Activated CD8-positive, alpha-beta memory T cell treated with anti-CD3 and anti-CD28 coated beads, Interleukin-2, amount 50 U/mL, for 4 hours (primary cell): ENCODE measurements at places on chromosomes 7 and 10.

GRCh38 chr7:74403521-74404387 lies 50.0 kb upstream of the GTF2IRD1 start:
- DNase-seq, result no peak

- no peak for DNase-seq
These were observed 128.7 kb downstream of the COBL start for GRCh38 chr7:51187941-51188340.

DNA sequence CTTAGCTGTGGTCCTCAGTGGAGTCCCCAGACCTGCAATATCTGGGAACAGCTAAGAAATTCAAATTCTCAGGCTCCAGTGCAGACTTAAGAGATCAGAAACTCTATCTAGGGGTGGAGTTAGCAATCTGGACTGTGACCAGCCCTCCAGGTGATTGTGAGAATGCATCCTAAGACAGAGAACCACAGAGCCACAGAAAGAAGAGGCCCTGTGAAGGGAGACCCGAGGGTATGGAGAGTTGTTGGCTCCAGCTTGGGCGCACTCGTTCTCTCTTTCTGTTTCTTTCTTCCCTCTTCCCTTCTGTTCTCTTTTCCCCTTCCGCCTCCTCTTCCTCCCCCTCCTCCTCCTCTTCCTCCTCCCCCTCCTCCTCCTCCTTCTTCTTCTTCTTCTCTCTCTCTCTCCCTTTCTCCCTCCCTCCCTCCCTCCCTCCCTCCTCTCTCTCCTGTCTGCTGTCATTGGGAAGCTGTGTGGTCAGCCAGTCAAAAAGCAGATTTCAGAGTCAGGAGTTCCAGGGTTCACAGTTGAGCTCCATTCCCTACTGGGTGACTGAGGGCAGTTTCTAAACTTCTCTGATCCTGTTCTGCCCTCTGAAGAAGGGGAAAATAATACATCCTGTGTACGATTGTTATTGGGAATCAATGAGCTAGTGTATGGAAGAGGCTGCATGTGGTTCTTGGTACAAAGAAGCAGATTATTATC lies 62.1 kb upstream of the STEAP1B start:
- no peak for DNase-seq

GRCh38 chr10:85315657-85316056 lies 987.3 kb downstream of the CCSER2 start:
- DNase-seq, result no peak

- DNase-seq, result no peak
These were observed 44.7 kb upstream of the TRUB1 start for GRCh38 chr10:114893251-114893650.

DNA sequence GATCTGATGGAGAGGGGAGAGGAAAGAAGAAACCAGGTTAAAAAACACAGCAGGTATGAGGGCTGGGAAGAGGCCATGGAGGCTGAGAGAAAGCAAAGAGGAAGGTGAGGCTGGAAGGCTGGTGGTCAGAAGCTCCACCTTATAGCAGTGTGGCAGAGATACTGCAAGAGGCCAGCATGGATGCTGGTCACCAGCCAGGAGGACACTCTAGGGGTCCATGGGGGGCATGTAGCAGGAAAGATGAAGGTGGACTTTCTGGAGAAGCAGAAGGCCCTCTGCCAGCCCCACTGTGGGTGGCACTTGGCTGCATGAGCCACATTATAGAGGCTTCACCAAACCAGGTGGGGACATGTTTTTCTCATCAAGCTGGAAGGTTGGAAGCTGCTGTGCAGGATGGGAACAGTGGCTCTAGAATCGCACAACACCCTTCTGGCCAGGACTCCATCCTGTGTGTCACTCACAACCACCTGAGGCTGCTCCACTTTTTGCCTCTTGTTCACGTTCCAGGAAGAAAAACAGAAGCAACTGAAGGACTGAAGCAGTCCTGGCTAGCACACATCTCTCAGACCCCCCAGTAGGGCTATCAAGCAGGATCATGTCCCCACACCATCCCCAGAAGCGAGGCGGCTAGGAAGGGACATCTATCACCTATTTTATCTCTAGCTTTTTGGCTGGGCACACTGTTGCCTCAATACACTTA lies 587.5 kb upstream of the MGMT start:
- DNase-seq, result no peak

DNA sequence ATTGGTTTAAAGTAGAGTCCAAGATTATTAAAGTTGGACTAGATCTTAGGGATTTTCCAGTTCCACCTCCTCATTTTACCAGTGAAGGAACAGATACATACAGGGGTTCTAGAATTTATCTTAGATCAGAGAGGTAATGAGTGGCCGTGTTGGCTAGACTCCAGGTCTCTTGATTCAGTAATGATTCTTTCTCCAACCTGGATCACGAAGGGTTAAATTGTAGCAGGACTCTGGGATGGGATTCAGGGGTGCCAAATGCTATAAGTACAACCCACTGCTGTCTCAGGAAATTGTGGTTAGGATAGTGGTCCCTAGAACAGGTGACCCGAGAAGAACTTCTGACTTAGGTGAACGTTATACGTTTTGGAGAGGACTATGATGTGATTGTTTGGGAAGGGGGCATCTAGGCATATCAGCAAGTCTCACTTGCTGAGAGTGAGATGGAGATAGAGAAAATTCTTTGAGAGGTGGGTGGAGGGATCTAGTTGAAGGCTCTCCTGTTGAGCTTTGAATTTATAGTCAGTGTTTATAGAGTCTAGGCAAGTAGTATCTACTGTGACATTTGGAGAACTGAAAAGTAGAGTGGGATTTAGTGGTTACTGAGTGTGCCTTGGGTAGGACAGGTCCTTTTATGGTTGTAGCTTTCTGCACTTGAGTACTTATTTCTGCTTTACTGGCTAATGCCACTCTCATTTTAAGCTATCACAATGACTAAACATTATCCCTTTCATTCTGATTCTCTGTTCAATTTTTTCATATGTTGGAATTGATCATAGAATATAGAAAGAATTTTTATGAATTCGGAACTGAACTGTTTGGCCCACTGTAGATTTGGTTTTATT lies 58.3 kb downstream of the ST7 start:
- DNase-seq, result no peak

GRCh38 chr10:98039690-98040381 lies 9.4 kb upstream of the CRTAC1 start:
- DNase-seq, result no peak

DNA sequence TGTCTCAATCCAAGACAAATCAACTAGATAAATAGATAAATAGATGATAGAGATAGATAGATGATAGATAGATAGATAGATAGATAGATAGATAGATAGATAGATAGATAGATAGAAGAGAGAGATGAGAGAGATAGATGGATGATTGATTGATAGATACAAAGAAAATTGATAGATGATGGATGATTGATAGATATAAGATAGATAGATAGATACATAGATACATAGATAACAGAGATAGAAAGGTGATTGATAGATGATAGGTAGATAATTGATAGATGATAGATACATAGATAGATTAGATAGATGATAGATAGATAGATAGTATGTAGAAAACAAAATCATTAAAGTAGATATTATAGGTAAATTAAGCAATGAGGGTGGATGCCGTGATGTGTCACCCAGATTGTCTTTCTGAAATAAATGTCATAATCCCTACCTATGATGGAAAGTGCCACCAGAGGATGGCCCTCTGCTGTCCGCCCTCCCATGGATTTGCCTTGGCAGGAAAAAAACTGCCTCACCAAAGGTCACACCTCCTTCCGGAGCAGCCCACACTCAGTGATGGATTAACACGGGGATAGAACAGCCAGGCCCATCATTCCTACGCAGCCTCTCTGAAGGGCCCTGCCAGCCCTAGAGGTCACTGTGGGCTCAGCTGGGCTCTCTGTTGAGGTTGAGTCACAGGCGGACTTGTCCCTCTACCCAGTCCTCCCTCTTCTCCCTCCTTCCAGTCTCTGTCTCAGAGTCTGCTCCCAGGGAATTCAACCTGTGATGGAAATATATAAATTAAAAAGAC lies 50.8 kb downstream of the KCNH2 start:
- DNase-seq, result no peak

- DNase-seq, result no peak
These were observed 115.3 kb downstream of the SGMS1 start for GRCh38 chr10:50508315-50509051.

- DNase-seq, result no peak
These were observed 33.4 kb downstream of the RHOBTB1 start for GRCh38 chr10:60910543-60910942.

DNA sequence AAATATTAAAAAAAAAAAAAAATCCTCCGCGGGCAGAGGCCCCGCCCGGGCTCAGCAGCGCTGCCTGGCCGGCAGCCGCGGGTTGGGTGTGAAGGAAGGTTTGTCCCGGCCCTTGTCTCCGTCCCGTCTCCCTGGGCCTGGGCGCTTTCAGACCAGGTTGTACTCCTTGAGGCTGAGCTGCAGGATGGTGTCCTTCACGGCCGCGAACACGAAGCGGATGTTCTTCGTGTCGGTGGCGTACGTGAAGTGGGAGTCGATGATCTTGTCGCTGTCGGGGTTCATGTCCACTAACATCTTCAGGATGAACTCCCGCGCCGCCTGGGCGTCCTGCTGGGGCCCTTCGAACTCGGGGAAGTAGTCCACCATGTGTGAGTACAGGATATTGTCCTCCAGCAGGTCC lies 123.7 kb upstream of the KCTD7 start:
- DNase-seq, result no peak

DNA sequence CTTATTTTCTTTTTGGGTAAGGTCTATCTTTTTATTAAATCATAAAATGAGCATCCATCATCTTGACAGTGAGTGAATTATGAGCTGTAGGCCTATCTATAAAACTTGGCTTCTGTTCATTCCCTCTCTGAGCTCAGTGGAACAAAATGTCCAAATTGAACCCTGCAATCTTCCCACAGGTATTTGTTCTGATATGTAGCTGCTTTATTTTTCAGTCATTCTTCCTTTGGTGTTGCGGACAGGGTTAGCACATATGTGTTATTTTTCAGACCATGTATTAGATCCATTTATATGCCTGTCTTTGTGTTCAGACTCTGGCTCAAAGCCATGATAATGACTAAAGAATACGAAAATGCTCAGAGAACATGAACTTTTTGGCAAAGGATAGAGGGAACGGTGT lies 201.6 kb upstream of the KIAA1217 start:
- DNase-seq, result no peak

GRCh38 chr7:83751217-83751616 lies 102.3 kb upstream of the SEMA3E start:
- DNase-seq, result no peak

DNA sequence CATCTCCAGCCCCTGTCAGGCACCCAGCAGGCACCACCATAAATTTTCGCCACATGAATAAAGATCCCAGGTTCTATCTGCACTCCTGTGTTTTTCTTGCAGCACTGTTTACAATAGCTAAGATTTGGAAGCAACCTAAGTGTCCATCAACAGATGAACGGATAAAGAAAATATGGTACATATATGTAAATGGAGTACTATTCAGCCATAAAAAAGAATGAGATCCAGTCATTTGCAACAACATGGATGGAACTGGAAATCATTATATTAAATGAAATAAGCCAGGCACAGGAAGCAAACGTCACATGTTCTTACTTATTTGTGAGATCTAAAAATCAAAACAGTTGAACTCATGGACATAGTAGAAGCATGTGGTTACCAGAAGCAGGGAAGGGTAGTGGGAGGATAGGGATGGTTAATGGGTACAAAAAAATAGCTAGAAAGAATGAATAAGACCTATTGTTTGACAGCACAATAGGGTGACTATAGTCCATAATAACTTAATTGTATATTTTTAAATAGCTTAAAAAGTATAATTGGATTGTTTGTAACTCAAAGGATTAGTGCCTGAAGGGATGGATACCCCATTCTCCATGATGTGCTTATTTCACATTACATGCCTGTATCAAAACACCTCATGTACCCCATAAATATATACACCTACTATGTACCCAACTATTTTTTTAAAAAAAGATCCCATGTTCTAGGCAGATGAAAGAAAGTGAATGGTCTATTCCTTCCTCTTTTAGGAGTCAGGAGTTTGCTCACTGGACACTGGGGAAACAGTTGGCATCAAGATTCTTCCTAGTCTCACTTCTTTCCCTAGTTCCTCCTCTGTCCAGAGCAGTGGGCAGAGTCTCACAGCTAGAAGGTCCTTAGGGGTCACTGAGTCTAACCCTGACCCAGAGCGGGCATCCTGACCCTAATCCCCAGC lies 1.0 kb upstream of the NPFFR1 start:
- no peak for DNase-seq

DNA sequence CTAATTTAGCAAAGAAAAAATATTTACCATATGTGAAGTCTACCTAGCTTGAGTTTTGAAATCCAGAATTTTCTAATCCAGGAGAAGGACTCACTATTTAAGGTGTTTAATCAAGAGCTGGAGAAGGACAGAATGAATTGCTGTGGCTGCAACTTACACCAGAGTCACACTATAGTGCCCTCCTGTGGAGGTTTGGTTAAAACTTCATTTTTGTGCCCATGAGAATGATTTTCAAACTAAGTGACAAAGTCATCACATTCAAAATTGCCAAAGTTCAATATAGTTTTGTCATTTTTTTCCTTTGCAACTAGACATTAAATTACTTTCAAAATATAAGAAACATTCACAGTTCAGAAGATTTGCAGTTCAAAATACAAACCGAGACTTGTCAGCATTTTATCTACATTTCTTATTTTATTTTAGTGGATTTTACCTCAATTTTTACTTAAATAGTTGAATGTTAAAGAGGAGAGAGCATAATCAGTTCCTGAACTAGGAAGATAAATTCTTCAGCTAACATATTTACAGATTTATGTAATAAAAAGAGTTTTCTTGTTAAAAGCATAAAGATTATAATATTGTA lies 70.7 kb downstream of the CABCOCO1 start:
- no peak for DNase-seq

DNA sequence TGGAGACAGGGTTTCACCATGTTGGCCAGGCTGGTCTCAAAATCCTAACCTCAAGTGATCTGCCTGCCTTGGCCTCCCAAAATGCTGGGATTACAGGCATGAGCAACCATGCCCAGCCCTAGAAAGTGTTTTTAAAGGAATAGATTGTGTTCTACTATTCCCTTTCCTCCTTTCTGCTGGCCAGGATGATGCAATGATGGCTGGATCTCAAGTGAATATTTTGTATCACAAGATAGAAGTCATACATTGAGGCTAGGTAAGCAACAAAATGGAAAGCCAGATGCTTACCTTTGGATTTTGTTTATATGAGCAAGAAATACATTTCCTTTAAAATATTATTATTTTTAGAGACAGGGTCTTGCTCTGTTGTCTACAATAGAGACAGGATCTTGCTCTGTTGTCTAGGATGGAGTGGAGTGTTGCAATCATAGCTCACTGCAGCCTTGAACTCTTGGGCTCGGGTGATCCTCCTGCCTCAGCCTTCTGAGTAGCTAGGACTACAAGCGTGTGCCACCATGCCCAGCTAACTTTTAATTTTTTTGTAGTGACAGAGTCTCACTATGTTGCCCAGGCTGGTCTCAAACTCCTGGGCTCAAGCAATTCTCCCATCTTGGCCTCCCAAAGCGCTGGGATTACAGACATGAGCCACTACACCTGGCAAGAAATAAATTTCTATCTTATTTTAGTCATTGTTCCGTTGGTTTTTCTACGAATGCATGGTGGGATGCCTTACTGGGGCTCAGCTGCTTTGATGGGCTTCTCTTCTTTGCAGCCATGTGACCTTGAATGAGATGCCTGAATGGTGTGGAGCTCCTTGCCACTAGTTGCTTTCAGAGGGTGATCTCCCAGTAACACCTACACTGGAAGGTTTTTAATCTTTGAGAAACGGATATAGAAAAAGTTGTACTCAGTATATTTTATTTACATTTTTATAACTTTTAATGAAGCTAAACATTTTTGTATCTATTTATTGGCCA lies 5.8 kb upstream of the AEBP1 start:
- no peak for DNase-seq

- DNase-seq, result no peak
These were observed 16.6 kb upstream of the PTN start for GRCh38 chr7:137360087-137360679.
